ENCODE measurements at places on chromosomes 13 and 19. TPM values are rescaled to one million over a fixed set of nuclear protein-coding genes. Genes with fewer than 3 reads are reported as not detected.

The BRCA2 gene
- 14.5 TPM for total RNA-seq

The SBK2 gene
- total RNA-seq, result 3.5 TPM

The STAP2 gene
- total RNA-seq, result 29.8 TPM

The RNF225 gene
- total RNA-seq, result 0.61 TPM

GRCh38 chr13:81577601-81578195, 1236.8 kb upstream of the SPRY2 start:
- no peak for DNase-seq

DNA sequence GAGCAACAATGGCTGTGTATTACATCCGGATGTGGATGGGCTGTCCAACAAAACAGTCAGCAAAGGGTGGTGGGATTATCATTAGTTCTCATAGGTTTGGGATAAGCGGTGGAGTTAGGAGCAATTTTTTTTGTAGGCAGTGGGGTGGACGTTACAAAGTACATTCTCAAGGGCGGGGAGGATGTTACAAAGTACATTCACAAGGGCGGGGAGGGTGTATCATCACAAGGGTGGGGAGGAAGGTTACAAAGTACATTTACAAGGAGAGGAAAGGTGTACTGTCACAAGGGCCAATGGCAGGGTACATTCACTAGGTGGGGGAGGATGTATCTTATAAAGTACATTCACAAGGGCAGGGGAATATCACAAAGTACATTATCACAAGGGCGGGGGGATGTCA, 20.8 kb upstream of the ZNF561 start:
- DNase-seq, result no peak

DNA sequence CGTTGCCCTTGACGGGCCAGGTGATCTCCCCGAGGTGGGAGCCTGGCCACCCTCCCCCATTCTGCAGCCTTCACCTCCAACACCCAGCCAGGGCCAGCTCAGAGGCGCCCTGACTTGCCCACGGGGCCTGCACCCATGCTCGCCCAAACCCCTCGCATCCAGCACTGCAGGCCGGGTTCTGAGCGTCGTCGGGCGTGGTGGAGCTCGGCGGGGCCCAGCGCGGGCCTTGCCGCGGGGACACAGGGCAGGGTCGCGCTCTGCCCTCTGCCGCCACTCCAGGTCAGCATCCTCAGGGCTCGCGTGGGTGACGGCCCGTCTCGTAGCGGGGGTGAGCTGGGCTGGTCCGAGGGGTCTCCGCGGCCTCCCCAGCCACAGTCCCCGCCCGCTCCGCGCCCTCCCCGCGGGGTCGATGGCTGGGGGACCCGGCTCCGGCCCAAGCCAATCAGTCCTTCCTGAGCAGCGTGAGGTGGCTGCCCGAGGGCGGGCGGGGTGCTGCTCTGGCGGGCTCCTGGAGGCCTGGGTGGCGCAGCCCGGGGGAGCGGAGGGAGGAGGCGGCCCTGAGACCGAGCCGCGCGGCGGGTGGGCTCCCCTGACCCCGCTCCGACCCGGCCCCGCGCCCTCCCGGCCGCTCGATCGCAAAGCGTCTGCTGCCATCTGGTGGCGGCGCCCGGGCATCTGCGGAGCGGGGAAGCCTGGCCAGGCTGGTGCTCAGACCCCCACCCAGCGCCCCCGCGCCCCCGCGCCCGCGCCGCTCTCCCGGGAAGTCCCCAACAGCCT, 61.4 kb downstream of the CCNE1 start:
- peak; percentile 34 for DNase-seq

GRCh38 chr19:45439190-45439568, 15.5 kb upstream of the ERCC1 start:
- DNase-seq, result no peak

GRCh38 chr13:39672378-39673132, 17.1 kb downstream of the COG6 start:
- no peak for DNase-seq

- no peak for DNase-seq
Observed at GRCh38 chr13:48194379-48194754, 38.6 kb upstream of the ITM2B start.

DNA sequence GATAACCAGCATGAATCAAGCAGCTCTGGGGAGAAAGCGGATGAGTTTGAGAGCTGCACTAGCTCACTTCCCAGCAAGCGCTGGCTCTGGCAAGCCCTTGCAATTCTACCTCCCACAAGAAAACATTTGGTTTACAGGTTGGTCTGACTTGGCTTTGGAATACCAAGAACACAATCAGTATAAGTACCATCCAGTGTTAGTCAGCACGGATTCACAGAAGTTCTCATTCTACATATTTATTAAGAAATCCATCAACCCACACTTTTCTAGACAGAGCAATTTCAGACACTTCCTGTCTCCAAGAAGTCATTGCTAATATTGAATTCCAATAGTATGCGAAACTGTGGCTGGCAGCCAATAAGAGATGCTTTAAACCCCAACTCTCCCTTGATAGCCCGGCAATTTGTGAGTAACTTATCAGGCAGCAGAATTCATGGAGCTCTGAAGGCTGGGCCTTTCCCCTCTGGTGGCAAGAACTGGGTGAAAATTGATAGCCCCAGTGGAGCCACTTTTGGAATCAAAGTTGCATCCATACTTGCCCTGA, 59.4 kb upstream of the WASF3 start:
- DNase-seq, result no peak

GRCh38 chr19:51799034-51799773, 4.2 kb downstream of the FPR3 start:
- peak; percentile 49 for DNase-seq
